ENCODE measurements at places on chromosomes 5 and 9.

- DNase-seq = no peak
Measured at GRCh38 chr5:146409054-146409671, 38.0 kb upstream of the TCERG1 start.

DNA sequence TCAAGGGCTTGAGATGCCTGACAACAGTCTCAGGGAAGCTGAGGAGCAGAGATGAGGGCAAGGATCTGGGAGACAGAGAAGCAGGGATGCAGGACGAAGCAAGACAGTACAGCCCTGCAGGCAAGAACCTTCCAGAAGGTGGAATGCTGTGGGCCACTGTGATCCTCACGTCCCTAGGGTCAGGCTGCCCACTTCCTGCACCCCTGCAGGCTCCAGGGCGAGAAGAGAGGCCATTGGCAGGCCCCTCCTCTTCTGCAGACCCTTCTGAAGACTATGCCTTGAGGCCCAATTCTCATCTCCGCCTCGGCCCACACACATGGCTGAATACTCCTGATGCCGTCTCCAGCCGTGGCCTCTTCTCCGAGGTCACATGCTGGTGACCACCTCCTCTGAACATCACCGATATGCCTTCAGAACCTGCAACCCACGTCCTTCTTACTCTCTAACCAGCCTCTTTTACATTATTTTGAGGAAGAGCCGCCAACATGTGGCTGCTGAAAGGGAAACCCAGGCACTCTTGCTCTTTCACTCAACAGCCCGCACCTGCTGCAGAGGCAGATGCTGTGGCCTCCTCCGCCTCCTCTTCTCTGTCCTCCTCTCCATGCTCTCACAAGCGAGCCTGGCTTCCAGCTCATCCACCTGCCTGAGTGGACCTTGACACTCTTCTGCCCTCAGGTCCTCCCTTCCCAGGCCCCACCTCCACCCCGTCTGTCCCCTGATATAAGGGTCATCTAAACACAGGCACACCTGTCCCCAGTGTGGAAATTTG lies 181.5 kb downstream of the IRX2 start:
- DNase-seq = no peak

GRCh38 chr5:143141652-143142051 lies 261.8 kb downstream of the NR3C1 start:
- peak; percentile 75 for DNase-seq

- DNase-seq = no peak
Measured at GRCh38 chr5:52560366-52560765, 227.3 kb upstream of the ITGA1 start.

- no peak for DNase-seq
Measured at GRCh38 chr9:100020121-100020795, 78.5 kb downstream of the ERP44 start.

DNA sequence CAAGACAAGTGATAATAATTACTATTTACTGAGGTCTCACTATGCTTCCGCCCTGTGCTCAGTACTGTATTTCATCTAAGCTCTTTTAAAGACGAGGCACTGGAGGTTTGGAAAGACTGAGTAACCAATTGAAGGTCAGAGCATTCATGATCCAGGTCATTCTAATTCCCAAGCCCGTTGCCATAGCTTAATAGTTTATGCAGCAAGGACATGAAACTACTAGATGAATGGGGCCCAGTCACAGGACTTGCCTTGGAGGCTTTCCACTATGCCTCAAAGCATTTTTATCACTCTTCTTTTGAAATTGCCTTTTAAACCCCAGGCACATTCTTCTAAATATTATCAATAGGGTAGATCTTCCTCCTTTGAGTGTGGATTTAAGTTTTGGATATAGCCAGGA lies 17.2 kb upstream of the NFIB start:
- no peak for DNase-seq

GRCh38 chr9:88418715-88419540 lies 30.7 kb downstream of the SPIN1 start:
- no peak for DNase-seq

GRCh38 chr5:96172436-96172835 lies 210.8 kb upstream of the ELL2 start:
- no peak for DNase-seq

DNA sequence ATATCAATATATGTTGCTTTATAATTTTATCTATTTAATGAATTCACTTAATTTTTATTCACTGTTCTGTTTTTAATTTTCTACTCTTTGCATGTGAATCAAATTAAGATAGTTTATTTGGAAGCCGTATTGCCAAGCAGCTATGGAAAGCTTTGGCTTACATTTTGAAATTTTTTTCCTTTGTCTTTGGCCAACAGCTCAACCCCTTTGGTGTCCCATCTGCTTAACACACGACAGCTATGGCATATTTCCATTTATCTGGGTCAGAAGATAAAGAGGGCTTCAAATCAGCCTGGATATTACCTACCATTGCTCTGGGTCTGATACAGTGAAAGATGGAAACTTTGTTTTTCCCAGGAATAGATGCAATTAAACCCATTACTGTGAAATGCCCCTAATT lies 201.0 kb downstream of the WDR70 start:
- DNase-seq = no peak

GRCh38 chr9:15178631-15179030 lies 128.4 kb downstream of the TTC39B start:
- DNase-seq = no peak

DNA sequence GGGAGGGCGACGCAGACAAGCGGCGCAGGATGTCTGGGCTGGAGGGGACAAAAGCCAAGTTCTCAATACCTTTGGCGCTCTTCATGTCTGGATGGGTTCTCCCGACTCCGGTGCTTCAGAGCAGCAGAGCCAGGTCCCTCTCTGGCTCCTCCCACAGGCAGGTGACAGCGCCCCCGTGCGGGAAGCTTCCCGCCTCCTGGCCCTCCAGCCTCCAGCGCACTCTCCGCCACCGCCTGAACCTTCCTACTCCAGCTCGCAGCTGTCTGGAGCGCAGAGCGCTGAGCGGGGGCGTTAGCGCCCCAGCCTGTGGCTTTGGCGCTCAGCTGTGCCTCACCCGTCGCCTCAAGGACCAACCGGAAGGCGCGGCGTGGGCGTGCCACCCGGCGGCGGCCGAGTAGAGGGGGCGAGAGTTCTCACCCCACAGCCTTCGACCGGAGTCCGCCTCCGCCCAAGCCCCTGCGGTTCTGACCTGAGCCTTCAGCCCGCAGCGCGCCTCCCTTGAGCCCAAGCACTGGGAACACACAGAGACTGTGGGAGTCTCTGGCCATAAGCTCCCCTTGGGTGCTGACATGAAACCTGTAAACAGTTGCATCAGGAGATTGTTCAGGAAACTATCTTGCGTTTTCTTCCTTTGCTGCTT lies at the start of gene SLCO4C1:
Gene SLCO4C1, minus strand, starts transcription at position 107 of the 640 bp plus-strand sequence. Its CDS starts 22 bp downstream, at position 85.
- DNase-seq = peak; percentile 89

DNA sequence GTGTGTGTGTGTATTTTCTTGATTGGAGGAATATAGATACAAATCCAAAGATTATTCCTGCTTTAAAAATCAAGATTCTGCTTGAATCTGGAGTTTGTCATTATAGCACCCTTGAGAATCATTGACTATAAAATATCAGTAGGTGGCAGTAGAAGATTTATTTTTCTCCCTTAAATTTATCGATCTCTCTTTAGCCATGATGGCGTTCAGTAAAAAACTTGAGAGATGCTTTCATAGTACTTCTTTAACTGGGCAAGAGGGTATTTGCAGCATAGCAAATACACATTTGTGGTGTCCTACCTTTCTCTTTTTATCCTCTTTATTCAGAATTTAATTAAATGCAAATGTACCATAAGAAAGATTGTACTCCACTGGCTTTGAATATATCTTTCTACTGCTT lies 307.7 kb downstream of the ADGRV1 start:
- DNase-seq = no peak

- peak; percentile 62 for DNase-seq
Measured at GRCh38 chr9:114588210-114588609, 641 bp downstream of the ATP6V1G1 start.

DNA sequence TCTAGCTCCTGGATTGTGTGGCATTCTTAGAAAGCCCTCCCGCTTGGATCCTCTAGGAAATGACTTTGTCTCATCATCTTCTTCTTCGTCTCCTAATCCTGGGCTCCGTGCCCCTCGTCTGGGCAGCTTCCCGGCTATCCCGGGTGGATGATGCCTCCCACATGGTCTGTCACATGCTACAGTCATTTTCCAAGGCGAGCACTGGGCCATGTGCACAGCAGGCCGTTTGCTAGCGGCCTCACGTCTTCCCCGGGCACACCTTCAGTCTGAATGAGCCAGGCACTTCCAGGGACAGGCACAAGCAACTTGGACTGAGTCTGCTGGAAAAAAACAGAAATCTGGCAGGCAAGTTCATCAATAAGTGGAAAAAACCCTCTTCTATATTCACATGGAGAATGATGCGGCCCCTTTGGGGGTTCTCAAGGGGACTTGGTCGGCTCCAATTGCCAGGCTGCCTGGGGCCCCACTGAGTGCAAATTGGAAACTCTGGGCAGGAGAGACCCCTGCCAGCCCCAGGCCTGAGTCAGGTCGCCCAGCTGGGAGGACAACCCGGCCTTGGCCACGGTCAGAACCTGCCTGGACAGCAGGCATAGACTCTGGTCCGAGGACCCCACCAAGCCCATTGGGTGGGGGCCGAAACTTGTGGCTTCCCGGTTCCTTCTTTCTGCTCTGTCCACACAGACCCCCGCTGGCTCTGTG lies 11.1 kb upstream of the WNK2 start:
- no peak for DNase-seq

DNA sequence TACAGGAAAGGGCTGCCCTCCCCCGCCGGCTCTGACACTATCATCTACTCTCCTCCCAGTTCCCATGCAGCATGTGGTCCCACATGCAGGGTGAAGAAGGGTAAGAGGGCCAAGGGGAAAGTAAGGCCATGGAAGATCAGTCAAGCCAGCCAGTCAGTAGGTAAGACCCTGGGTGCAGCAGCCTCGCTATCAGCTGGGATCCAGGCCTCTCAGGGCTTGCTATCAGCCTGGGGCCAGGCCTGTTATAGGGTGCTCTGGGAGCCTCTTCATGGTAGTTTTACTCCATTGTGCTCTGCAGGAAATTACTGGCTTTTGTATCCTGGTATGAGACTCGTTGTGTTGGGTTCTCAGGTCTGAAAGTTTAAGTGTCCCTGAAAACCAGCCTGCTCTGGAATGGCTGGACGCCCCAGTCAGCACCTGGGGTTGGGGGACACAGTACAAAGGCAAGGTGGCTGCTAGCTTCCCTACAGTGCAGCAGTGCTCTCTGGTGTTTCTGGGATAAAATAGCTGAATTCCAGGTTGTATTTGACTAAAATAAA lies 21.4 kb downstream of the SLC22A4 start:
- no peak for DNase-seq

Measured in inflammatory macrophage (primary cell).